Activated naive CD4-positive, alpha-beta T cell (primary cell): ENCODE measurements at places on chromosomes 16 and 17.

- peak; percentile 27 for DNase-seq
These were observed 57.3 kb upstream of the CCL1 start for GRCh38 chr17:34420254-34420766.

- DNase-seq, result no peak
These were observed 27.9 kb downstream of the SMG6 start for GRCh38 chr17:2275722-2276121.

DNA sequence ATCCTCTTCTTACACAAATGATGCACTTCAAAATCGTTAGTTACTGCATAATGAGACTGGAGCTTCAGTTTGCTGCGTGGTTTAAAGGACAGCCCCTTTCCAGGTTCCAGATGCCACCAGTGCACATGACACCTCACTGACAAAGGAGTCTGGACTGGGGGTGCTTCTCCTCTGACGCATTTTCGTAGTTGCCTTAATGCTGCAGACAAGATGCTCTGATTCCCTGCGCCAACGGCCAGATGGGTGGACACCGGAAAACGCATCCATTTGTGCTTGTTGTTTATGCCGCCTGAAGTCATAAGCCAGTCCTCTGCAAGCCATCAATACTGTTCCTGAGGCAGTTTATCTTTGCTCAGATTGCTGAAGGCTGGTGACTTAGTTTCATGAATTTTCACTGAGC lies 16.0 kb downstream of the FBXO31 start:
- no peak for DNase-seq

DNA sequence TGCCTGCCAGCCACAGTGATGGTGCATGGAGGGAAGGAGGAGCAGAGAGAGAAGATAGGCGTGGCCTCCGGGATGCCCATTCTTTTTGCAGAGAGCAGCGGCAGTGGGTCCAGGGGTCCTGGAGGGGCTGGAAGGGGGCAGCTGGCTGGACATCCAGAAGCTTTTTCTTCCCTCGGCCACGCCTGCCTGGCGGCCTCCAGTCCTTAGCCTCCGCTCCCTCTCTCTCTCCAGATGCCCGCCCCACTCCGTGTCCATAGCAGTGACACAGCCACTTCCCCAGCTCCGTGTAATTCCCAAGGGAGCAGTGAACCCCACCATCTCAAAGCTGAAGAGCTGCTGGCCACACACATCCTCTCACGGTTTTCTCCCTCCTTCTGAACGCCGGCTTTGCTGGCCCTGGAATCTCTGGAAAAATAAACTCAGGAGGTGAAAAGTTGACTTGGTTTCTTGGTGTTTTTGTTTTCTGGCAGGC lies 26.3 kb upstream of the CDC42EP4 start:
- DNase-seq, result no peak

GRCh38 chr17:78255953-78256706 lies 24.7 kb downstream of the TMEM235 start:
- DNase-seq, result no peak

GRCh38 chr17:42509409-42509808 lies 26.6 kb upstream of the NAGLU start:
- no peak for DNase-seq

GRCh38 chr17:76612977-76613851 lies 27.6 kb upstream of the ST6GALNAC2 start:
- DNase-seq, result no peak

DNA sequence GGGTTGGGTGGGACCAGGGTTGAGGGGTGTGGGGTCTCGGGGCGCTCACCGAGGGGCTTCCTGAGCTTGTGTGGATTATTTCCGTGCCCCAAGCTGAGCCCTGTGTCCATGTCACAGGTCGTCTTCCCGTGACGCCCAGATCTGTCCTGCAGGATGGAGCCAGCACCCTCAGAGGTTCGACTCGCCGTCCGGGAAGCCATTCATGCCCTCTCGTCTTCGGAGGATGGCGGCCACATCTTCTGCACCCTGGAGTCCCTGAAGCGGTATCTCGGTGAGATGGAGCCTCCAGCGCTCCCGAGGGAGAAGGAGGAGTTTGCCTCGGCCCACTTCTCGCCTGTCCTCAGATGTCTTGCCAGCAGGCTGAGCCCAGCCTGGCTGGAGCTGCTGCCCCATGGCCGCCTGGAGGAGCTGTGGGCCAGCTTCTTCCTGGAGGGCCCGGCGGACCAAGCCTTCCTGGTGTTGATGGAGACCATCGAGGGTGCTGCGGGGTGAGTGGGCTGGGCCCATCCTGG lies 1.0 kb downstream of the TELO2 start:
- no peak for DNase-seq

- no peak for DNase-seq
These were observed 23.8 kb upstream of the CRYM start for GRCh38 chr16:21301895-21302291.

DNA sequence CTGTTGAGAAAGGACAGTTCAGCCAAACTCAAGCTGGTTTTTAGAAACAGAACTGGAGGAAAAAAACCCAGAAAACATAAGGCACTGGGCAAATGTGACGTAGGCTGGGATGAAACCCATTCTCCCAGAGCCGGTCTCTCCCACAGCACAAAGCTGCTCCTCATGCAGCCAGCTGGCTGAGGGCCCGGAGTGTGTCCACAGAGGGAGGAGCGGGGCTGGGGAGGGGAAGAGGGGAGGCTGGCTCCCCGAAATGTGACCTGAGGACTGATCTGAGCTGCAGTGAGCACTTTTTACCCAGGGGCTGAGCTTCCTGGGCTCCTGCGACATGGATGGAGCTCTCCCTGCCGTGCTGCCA lies 20.8 kb downstream of the FOXF1 start:
- no peak for DNase-seq

GRCh38 chr16:79564671-79565107 lies 35.8 kb downstream of the MAF start:
- DNase-seq, result no peak

DNA sequence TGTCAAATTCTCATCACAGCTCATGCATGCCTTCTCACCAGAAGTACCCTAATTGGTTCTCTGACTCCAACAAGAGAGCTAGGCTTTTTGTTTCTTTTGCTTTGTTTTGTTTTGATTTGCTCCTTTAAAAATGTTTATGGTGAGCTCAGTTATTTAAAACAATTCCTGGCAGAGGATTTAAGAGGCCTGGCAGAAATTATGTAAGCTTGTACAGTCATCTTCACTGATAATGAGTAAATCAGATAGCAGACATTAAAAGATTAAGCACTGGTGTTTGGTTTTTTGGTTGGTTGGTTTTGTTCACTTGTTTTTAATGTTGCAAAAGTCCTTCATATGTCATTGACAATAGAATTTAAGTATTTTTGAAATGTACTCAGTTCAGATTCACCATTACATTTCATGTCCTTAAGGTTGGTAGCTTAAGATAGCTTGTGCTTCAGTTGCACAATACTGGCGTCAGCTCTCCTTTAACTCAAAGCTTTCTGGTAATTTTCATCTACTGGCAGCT lies 378.9 kb downstream of the CDH13 start:
- DNase-seq, result no peak

DNA sequence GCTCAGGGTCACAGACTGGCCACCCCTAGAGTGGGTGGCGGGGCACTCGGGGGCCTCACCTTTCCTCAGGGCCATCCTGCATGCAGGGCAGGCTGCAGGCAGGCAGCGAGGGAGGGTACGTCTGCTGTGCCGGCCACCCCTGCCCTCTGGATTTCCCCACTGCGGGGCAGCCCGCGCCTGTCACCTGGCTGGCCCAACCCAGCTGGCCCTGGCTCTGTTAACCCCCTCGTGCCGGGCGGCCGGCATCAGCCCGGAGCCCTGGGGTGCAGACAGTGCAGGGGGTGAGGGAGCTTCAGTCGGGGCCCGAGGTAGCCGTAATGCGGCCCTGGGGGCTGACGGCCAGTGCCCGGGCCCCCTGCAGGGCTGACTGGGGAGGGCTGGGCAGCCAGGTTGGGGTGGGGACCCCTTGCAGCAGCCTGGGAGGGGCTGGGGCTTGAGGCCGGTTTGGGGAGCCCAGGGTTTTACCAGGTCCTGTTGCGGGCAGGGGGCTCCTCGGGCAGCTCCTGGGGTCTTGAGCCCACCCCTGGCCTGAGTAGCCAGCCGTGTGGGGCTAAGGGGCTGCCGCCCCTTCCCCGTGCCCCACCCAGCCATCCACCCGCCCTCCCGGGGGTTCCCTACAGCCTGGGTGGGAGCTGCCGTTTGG lies at the start of gene IGFALS:
Gene IGFALS, minus strand, starts transcription at position 128 of the 643 bp plus-strand sequence. Its CDS starts 53 bp downstream, at position 75.
- no peak for DNase-seq
